Stimulated activated CD4-positive, alpha-beta T cell treated with anti-CD3 and anti-CD28 coated beads, TNF-alpha, amount 100 ng/mL, for 48 hours (primary cell): ENCODE measurements at places on chromosomes 3 and 15.

- peak; percentile 52 for DNase-seq
Measured at GRCh38 chr15:78638658-78639314, 2.2 kb downstream of the CHRNB4 start.

GRCh38 chr3:173044998-173045397 is 96.0 kb downstream of the SPATA16 start:
- no peak for DNase-seq

DNA sequence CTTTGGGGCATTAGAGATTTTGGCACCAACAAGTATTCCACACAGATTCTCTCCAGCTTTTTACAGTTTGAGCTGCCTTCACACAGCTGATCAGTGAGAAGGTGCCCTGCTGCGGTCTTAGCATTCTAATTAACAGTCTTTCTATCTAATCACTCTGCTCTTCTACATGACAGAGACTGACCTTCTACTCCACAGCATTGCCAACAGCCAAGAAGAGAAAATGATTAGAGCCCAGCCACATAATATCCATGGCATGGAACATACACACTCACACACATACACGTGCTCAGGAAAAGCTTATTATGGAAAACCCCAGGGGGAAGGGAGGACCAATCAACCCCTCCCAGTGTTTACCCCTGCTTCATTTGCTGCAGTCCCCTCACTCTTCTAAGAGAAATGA is 76.1 kb upstream of the PPP2R3A start:
- no peak for DNase-seq

DNA sequence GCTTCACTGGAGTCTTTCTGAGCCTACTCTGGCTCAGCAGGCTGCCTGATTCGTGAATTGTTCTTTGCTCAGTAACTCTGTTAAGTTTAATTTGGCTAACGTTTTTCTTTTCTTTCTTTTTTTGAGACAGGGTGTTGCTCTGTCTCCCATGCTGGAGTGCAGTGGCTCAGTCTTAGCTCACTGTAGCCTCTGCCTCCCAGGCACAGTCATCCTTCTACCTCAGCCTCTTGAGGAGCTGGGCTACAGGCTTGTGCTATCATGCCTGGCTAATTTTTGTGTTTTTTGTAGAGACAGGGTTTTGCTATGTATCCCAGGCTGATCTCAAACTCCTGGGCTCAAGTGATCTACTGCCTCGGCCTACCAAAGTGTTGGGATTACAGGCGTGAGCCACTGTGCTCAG is 165.0 kb downstream of the PEX5L start:
- DNase-seq, result no peak

DNA sequence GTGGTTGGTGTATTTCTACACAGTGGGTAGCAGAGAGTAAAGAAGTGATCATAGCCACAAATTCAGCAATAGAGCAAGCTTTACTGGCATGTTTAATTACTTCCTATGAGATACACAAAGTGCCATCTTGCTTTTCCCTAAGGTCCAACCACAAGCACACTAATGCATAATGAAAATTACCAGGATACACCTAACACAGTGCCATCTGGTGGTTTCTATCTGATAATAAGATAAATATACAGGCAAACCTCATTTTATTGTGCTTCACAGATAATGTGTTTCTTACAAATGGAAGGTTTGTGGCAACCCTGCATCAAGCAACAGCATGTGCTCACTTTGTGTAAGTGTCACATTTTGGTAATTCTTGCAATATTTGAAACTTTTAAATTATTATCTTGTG is 223.0 kb downstream of the NSUN3 start:
- DNase-seq, result no peak

GRCh38 chr3:31227131-31227562 is 305.6 kb upstream of the STT3B start:
- DNase-seq, result no peak

DNA sequence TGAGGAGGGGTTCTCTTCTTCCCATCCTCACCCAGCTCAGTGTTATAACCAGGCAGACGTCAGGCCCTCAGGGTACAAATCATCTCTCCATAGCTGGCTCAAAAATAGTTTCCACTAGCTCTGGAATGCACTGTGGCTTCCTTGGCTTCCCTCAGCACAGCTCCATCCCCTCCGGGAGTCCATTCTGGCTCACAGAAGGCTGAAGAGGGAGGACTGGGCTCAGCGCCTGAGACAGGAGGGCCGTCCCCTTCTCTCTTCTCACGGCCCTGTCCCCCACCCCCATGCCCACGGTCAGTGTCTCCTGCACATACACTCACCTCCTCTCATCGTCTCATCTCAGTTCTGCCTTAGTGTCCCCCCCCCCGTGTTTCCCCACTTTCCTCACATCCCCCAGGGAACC is 50.1 kb downstream of the UMPS start:
- no peak for DNase-seq

DNA sequence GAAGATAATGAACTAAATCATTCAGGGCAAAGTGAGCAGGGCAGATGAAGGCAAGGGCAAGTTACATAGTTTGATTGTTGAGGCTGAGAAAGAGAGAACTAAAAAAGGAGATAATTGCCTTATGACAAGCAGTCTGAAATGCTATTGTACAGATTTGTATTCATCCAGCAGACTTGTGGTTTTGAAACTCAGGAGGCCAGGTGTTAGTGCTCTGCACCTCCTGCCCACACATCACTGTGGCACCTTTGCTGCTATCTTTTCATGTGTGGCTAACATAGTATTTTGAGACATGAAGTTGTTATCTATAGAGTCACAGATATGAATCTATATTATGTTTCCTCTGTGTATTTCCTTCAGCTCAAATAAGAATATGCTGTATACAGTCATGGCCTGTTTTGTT is 24.3 kb upstream of the SUCLG2 start:
- DNase-seq, result no peak

GRCh38 chr15:85498471-85498870 is 118.1 kb downstream of the AKAP13 start:
- no peak for DNase-seq

GRCh38 chr3:141530415-141530768 is 43.6 kb downstream of the RASA2 start:
- DNase-seq, result no peak

GRCh38 chr3:195096484-195097330 is 174.3 kb downstream of the XXYLT1 start:
- no peak for DNase-seq

DNA sequence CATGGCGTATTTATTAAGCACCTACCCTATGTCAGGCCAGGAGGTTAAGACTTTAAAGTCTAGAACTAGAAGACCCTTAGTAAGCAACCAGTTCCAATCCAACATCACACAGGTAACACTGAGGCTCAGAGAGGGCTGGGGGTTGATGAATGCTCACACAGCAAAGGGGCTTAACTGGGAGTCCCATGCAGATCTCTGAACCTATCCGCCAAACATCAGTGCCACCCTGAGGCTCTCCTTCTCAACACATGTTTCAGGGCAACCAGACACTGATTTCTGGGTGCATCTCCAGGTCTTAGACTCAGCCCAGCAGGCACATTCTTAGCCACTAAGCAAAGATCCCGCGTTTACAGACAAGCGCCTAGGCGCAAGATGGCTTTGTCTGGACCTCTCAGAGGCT is 92.0 kb upstream of the SLC6A11 start:
- DNase-seq, result no peak

- no peak for DNase-seq
Measured at GRCh38 chr3:140917772-140918171, 23.9 kb upstream of the SLC25A36 start.

DNA sequence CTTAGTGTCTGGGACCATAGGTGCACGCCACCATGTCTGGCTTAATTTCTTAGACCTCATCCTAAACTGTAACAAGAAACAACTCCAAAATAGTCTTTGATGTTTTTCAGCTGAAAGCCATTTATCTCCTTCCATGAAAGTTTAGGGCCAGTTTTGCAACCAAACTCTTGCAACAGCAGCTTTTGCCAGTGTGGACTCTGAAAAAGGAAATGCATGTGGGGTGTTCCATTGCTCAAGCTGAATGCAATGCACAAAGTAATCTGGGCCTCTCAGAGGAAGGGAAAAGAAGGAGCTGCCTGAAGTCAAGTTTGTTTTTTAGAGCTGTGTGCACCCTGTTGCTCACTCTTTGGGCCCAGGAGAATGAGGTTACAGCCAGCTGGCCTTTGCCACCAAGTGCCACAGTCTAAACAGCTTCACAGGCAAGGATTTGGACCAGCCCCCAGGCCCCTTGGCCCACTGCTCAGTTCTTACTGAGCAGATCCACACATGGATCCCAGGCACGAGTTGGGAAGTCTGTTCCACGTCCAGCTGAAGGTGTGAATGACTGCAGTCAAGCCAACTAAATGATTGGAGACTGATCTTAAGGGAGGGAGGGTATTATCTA is 212.3 kb upstream of the LRRFIP2 start:
- no peak for DNase-seq

DNA sequence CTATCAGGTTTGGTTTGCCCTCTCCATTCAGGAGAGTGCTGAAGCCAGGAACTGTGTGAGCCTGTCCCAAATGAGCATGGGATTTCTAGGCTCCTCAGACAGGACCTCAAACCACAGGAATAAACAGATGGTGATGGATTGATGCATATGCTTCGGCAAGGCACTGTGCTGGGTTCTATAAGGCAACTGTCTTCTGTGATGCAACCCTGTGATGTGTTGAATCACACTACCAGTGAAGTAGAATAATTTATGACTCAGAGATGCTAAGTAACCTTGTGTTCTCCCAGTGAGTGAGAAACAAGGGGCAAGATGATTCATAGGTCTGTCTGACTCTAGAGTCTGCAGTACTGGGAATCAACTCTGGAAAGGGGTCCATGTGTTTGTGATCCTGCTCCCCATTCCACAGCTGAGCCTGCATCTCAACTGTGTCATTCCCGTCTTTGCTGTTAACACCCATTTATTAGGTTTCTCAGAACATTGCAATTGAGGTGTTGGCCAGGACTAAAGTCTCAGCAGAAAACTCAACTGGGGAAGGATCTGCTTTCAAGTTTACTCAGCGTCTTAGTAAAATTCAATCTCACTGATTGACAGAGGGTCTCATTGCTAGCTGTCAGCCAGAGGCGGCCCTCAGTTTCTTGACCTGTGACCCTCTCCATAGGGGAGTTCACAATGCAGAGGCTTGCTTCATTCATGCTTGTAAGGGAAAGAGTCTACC is 510.1 kb upstream of the CFAP20DC start:
- peak; percentile 10 for DNase-seq

DNA sequence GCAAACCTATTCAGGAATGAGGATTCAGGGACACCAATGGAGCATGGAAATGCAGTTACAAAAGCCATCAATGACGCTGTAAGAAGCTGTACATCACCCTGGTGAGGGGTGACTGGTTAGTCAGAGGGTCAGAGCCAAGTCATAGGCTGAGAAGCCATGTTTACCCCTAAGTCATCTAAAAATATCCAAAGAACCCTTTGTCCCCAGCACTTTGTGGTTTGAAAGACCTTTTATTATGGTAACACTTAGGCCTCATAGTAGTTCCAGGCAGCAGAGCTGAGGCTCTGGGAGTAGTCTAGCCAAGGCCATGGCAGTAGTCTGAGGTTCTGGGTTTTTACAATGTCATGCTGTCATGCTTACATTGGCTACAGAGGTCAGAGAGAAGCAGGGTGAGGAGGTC is 131.2 kb downstream of the CTNNB1 start:
- DNase-seq, result no peak

GRCh38 chr3:43400781-43401730 is 114.7 kb downstream of the SNRK start:
- no peak for DNase-seq

GRCh38 chr3:35727179-35727578 is 87.9 kb downstream of the ARPP21 start:
- no peak for DNase-seq

GRCh38 chr3:64908251-64908685 is 220.5 kb upstream of the ADAMTS9 start:
- no peak for DNase-seq

- DNase-seq, result no peak
Measured at GRCh38 chr3:11530153-11530721, 113.5 kb downstream of the VGLL4 start.

DNA sequence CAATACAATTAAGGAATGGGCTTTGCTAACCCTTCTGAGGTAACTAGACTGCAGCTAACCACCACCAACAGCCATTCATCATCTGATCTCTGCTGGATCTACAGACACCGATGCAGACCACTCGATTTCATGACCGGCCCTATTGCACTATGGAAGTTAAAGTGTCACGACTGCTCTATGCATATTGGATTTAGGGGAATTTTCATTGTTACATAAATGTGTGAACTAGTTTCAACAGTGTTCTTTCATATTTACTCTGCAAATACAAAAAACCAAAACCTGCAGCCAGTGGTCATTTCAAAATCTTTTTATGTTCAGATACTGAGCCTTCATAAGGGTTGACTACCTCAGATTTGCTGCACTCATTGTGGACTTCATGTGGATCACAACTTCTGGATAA is 14.5 kb downstream of the CDV3 start:
- DNase-seq, result no peak

GRCh38 chr3:151845306-151845905 is 28.0 kb upstream of the SUCNR1 start:
- DNase-seq, result no peak

- DNase-seq, result no peak
Measured at GRCh38 chr3:101689286-101689685, 2.8 kb upstream of the RPL24 start.

- DNase-seq, result no peak
Measured at GRCh38 chr3:169964176-169964575, 2.4 kb upstream of the SEC62 start.

- DNase-seq, result no peak
Measured at GRCh38 chr3:157393113-157393512, 43.5 kb upstream of the PTX3 start.

DNA sequence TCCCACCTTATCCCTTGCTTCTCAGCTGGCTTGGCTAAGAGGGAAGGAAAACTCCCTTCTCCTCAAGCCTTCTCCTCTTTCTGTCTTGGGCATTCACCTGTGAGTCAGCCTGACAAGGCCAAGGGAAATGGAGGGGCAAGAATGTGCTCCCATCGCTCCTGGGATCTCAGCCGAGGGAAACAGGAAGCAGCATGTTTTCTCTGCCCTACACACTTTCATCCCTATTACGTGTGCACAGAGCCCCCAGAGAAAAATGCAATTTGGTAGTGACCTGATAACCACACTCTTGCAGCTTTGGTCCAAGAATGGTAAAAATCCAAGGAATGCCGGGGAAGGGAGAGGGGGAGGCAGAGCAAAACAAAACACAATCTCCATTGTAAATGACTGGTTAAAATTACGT is 32.9 kb upstream of the MTMR10 start:
- DNase-seq, result no peak

GRCh38 chr3:51605938-51606337 is 65.1 kb upstream of the TEX264 start:
- no peak for DNase-seq

DNA sequence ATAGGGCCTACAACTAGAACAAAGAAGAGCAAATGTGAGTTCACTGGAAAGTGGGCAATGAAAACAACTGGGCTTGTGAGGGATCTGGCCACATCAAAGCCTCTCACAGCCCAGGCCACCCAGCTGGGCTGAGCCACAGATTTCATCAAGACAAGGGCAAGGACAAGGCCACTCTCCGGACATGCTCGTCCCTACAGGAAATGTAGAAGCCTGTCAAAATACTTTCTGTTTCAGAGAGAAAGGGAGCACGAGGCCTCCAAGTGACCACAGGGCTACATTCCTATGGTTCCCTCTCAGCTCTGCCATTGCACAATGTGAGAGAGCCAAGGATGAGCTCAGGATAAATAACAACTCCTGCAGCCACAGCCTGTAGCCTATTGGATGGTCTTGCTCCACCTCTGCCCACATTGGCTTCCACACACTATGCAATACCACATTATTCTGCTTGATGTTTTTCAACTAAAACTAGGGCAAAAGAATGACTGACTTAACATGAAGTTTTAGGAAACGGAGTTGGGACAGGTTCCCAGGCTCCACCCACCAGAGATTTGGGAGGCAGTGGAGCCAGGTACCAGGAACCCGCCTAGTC is 12.1 kb downstream of the TBC1D2B start:
- no peak for DNase-seq

- DNase-seq, result no peak
Measured at GRCh38 chr15:38171973-38172372, 80.7 kb upstream of the SPRED1 start.
